ENCODE measurements at places on chromosomes 12 and 14.

DNA sequence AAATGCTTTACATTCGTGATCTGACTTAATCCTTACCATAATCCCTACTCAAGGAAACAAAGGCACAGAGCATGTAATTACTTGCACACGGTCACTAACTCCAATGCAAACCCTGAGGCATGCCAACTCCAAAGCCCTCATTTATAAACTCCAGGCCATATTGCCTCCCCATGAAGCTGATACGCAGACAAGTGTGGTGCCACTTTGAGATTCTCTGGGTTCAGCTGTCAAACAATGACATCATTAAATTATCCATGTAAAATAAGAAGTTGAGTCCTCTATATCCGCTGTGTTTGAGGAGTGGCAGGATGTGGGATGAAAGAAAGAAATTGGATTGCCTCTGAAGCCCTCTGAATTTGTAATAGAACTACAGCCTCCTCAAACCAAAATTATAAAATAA is 62.8 kb downstream of the ANO4 start:
- no peak for DNase-seq

- DNase-seq, result peak; percentile 52
Measured at GRCh38 chr14:73723406-73723796, 9.2 kb upstream of the PNMA1 start.

DNA sequence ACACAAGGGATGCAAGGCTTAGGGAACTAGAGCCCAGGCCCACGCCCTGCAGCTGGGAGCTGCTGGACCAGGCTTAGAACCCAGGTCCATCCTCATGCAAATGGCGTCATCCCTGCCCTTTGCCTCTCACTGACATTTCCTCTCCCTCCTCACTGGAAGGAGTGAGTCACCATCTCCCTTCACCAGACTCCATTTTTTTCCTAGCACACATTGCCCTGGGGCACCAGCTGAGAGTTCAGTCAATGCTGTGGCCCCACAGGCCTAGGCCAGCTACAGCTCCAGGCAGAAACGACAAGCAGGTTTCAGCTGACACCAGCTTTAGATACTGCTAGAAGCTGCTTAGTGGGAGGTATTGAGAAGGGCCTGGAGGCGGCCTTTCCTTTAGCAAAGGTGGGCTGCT is 98.9 kb downstream of the RIMBP2 start:
- DNase-seq, result no peak

DNA sequence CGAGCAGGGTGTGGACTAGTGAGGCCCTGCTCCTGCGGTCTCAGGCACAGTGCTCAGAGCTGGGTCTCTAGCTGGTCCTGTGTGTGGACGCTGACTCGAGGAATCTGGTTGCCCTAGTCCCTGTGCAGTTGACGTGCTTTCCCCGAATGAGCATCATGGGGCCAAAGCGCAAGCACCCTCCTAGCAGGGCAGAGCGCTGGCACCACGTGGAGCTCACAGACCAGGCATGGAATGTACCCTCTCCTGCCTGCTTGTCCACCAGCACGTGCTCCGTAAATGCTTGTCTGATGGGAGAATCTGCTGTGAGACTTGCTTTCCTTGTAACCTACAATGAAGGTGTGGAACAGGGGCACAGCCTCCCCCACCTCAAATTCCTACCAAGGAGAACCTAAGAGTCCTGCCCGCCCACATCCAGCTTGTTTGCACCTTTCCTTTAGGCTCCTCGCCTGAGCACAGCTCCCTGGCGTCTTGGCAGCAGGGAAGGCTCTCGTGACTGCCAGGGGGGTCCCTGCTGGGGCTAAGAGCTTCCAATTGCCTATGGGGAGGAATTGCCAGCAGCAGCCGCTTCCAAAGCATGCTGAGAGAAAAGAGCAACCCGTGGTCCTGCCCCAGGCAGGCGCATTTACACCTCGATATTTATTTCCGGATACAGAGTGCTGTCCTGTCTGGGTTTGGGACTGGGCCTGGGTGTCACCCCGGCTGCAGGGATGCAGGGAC is 125.0 kb downstream of the PIWIL1 start:
- no peak for DNase-seq

DNA sequence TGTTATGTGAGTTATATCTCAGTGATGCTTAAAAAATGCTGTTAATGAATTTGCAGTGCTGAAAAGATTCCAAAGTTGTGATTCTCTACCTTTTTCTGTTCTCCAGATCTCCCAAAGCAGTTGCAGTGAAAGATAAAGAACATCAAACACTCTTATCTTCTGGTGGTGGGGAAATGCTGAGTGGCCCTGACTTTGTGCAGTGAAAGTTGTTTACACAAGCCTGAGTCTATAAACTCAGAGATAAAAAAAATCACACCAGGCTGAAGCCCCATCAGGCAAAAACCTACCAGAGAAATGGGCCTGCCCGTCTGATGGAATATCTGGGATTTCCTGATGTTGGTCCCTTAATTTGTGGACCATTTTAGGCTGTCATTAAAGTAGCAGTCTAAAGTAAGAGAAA is 46.1 kb downstream of the RASSF3 start:
- no peak for DNase-seq

- DNase-seq, result peak; percentile 8
Measured at GRCh38 chr12:16454481-16454880, 107.0 kb downstream of the MGST1 start.
